Cortex of kidney (tissue), 1 donor: ENCODE measurements at places on chromosomes 1 and 21.

- no peak for DNase-seq
Measured at GRCh38 chr1:27332536-27333281, 9.1 kb upstream of the SYTL1 start.

- no peak for DNase-seq
Measured at GRCh38 chr1:88751714-88752113, 67.6 kb downstream of the PKN2 start.

DNA sequence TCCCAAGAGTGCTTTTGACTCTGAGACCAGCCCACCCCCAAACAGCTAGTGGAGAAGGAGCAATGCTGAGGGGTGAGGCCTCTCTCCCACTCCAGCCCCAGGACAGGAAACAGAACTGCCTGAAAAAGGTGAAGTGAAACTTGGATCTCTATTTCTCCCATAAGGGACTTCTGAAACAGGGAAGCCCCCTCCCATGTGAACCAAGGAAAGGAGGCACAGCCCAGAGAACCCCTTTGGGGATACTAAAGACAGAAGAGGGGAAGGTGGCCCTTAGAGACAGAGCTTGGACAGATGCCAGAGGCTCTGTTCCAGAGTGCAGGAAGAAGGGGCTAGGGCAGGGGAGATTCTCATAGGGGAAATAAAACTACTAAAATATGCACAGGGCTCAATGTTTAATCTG, 2.9 kb downstream of the TNFAIP8L2 start:
- DNase-seq, result no peak

DNA sequence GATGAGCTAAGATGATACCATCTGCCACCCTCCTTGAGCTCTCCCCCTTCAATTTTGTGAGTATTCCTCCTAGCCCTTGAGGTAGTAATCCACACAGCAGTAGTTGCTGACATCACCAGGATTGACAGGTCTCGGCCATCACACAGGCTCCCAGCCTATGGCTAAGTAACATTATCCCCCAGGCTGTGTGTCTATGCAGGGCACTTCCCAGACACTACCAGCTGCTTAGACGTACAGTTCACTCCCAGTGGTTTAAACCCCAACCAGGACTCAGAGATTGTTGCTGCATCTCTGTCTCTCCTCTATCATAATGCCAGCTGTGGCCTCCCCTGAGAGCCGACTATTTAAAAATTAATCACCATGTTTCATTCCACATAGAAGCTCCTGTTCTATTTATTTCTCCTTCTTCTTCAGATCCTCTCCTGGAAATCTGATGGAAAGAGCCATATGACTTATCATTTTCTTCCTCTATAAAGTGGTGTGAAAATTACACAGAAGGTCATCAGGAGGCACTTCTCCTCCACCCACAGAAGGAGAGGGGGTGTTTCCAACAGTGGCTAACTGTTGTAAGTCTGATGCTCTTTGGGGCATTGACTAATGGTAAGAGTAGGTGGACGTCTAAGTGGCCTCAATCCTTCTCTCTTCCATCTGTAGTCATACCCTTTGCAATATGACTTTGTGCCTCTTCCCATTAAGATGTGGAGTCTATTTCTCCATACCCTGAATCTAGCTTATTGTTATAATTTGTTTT, 396.3 kb downstream of the SETD4 start:
- DNase-seq, result no peak

DNA sequence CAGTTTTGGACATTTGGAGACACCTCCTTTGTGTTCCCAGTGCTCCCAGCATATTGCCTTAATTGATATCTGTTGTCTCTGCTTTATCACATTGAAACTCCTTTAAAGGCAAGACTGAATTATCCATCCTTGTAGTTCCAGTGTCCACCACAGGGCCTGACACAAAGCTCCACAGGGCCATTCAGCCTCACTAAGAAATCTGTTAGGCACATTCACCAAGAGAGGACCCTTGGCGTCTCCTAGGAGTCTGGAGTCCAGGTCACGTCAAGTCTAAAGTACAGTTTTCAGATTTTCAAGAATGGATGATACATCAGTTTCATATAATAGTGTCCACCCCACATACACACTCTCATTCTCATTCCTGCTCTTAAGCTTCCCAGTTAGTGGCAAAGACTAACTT, 4.8 kb downstream of the ACP6 start:
- no peak for DNase-seq

DNA sequence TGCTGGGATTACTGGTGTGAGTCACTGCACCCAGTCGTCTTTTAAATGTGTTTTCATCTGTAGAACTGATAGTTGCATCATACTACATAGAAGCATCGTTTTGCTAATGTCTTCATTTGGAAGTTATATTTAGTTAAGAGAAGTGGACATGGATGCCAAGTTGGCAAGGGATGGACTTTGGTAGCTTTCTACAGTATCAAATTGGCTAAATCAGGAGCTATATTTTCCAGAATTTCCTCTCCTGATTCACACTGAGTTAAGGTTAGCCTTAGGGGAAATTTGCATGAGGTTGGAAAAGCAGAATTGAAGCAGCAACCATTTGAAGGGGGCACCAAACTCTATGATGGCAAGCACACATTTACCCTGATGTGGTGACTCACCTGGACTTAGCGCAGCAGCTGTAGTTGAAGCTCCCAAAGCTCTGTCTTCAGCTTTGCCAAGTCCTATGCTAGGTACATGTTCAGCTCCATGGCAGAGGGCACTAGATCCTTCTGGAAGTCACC, 43.9 kb downstream of the DUSP10 start:
- no peak for DNase-seq
